ENCODE measurements at places on chromosomes 3 and 15.

- peak; percentile 80 for DNase-seq
Measured at GRCh38 chr3:52779011-52779836, 1.8 kb downstream of the ITIH1 start.

GRCh38 chr3:188154809-188155574 is 1.0 kb downstream of the LPP start:
- DNase-seq, result peak; percentile 18

- DNase-seq, result no peak
Measured at GRCh38 chr3:108403198-108403597, 106.8 kb downstream of the HHLA2 start.

- no peak for DNase-seq
Measured at GRCh38 chr3:114973536-114973935, 173.6 kb downstream of the ZBTB20 start.

- DNase-seq, result peak; percentile 41
Measured at GRCh38 chr15:65952391-65953053, 83.2 kb downstream of the RAB11A start.

DNA sequence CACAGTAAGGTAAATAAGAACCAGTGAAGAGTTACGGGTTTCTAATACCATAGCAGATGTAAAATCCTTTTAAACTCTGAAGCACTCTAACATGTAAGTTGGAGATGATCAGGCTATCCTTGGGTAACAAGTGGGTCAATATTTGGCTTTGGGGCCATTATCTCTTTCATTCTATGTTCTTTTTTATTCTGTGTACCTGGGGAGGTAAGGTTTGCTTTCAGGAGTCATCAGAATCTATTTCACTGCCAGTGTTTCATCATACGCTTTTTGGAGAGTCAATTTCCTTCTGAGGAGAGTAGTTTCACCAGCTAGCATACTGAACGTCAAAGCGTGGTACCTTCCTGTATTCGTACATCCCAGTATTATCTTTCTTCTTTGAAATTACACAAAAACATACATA is 166.5 kb downstream of the GMNC start:
- DNase-seq, result no peak

DNA sequence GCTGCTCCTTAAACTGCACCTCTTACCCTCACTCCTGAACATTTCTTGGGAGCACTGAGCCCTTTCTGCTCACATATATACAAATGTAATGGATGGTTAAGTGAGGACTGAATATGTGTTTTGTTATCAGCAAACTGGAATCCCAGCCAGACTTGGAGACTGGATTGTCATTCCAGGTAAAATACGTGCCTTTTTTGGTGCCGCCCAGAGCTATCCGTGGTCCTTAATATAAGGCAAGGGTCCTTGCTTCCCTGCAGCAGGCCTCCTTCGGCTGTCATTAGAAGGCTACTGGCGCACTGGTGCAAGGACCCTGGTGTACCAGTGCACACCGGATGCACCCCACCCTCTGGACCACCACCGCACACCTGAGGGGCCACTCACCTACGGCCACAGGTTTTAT is 1.1 kb upstream of the GABRB3 start:
- no peak for DNase-seq

DNA sequence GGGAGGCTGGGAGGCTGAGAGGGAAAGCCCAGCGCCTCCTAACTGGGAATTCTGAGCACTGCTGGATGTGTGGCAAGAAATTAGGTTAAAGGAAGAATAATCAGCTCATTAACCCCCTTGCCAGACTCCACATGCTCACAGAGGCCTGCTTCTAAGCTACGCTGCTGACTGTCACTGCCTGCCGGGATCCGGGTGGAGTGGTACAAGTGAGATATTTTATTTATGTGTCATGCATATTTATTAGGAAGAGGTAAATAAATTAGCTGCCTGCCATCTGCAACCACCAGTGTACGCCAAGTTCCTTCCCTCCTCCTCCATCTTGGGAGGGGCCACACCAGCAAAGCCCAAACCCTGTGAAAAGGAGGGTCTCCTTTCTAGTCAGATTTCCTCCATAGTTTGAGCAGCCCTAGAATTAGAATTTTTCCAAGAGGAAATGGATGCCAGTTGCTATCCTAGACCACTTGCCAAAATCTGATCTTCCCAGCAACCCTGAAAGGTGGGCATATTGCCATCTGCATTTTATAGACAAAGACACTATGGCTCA is 43.5 kb upstream of the GRIP2 start:
- no peak for DNase-seq

GRCh38 chr3:151230646-151231045 is 27.6 kb upstream of the GPR171 start:
- DNase-seq, result peak; percentile 50

GRCh38 chr15:69209661-69210060 is 49.2 kb downstream of the GLCE start:
- no peak for DNase-seq

DNA sequence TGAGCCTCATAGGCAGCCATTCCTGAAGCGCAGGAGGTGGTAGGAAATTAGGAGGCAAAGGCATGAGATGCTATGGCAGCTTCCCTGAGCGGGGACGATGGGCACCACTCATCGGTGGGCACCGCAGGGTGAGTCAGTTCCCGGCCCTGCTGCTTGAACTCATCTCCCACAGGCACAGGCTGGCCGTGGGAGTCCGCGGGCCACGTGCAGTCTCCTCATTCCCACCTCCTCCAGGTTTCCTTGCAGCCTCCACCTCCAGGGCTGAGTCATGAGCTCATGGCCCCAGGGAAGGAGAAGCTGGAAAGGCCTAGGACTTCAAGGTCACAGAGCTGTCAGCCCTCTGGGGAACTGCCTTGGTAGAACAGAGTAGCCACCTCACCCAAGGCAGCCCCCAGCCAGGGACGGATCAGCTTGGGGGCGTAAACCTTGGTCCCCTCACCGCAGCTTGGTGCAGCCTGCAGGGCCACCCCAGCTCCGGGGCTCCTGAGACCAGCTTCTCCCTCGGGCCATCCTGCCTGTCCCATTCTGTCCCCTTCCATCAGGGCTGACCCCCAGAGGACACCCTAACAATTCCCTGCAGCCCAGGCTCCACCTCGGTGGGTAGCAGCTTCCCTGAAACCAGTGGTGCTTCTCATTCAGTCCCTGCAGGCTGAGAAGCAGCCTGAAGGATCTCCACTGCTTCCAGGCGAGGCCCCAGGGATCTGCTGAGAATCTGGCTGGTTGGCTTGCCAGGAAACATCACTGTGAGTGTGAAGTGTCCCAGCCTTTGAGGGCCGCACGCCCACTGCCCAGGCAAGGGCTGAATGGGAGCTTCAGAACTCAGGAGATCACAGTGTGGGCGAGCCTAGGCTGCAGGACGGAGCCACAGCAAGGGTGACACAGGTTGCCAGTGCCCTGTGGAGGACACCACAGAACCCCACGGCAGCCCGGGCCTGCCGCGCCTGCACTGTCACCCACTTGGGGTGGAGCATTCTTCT is 150.7 kb upstream of the MEF2A start:
- DNase-seq, result peak; percentile 24

DNA sequence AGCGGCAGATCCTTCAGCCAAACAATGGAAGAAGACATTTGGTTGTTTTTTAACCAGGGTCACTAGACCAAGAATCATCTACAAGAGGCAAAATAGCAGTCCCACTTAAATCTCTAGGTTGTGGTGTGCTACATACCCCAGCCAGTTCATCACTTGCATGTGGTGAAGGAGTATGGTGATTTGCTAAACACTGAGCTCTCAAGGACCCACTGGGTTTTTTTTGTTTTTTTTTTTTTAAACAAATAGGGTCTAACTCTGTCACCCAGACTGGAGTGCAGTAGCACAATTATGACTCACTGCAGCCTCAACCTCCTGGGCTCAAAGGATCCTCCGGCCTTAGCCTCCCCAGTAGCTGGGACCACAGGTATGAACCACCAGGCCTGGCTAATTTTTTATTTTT is 508.0 kb downstream of the FOXP1 start:
- DNase-seq, result no peak

GRCh38 chr15:91070872-91071271 is 29.2 kb upstream of the SV2B start:
- no peak for DNase-seq

- no peak for DNase-seq
Measured at GRCh38 chr15:99096173-99096893, 8.5 kb upstream of the SYNM start.

DNA sequence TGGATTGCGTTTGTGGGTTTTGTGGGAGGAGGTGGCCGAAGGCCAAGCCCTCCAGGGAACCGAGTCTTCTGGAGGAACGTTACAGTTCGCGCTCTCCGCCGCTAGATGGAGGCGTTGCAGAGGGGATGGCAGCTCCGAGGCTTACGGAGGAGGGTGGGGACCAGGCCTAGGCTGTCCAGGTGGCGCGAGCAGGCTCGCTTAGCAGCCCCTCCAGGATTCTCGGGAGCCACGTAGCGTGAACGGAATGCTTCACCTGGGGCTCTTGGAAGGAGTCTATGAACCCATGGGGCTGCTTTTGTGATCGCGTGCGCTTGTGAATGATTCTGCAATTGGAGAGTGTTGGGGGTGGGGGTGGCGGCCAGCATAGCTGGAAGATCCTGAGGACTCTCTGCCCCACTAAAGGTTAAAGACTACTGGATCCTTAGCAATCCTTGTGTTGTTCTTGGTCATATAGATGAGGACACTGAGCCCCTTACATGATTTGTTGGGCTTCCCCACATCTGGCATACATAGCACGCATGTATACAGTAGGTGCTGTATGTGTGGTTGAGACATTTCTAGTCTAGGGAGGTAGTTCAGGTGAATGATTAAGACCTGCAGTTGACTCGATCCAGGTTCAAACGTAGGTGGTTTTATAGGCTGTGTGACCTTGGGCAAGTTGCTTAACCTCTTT is 25.7 kb downstream of the FAM3D start:
- peak; percentile 87 for DNase-seq

DNA sequence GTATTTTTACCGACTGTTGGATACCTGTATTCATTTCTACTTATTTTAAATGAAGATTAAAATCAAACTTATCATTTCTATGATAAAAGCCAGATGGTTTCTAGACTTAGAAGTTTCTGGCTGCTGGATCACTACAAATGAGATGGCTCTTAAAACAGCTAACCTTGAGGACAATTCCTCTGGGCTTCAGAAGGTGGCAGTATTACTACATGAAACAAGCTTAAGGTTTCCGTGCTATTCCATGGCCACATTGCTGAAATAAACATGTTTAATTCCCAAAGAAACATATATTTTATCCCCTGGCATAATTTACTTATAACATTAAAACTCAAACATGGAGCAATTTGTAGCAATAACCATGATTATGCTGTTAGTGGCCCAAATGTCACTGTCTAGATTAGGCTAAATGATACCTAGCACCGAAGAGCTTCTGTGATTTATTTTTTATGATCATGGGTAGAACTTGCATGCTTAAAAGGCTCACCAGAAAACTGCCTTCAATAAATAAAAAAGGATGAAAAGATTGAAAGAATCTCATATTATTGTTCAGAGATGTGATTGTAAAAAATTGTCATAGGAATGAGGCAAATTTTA is 204.0 kb upstream of the NANOGP8 start:
- DNase-seq, result peak; percentile 37

DNA sequence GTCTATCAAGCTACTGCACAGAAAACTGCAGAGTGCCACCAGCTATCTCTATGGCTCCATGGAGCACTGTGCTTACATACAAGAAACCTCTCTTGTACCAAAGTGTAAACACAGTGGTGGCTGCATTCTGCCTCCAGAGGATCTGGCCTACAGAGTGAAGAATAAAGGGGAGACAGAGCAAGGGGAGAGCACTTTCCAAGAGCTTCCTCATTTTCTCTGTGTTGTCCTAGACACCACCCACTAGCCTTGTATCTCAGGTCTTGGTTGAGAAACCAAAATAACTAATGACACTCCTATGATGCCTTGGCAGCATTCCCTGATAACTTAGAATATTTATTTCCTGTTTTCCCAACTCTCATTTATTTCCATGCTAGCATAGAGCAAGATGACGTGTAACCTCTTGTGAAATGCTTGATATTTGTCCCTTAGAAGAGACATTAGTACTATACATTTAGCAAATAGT is 56.9 kb upstream of the PHLDB2 start:
- DNase-seq, result no peak

DNA sequence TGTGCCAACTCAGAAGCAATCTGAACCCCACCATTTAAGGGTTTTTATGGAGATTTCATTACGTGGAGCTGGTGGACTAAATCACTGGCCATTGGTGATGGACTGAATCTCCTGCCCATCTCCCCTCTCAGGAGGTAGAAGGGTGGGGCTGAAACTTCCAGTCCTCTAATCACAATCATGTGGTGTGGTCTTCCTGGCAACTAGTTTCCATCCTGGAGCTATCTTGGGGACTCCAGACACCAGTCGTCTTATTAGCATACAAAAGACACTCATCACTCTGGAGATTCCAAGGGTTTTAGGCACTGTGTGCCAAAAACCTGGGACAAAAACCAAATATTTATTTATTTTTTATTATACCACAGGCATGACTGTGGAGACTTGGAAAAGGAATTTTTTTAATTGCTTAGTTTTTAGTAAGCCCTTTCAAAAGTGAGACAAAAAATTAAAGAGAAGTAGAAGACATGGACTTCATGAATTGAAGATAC is 203.6 kb downstream of the WNT5A start:
- DNase-seq, result no peak

- DNase-seq, result no peak
Measured at GRCh38 chr3:129441215-129441614, 1.2 kb downstream of the IFT122 start.

GRCh38 chr15:78301326-78301725 is 1.9 kb upstream of the SKIC8 start:
- peak; percentile 38 for DNase-seq

GRCh38 chr15:53978253-53978906 is at the start of gene UNC13C:
TSS of gene UNC13C (plus strand) at chr15:53978441. CDS start at chr15:54012904, 34,463 bp downstream.
- no peak for DNase-seq

DNA sequence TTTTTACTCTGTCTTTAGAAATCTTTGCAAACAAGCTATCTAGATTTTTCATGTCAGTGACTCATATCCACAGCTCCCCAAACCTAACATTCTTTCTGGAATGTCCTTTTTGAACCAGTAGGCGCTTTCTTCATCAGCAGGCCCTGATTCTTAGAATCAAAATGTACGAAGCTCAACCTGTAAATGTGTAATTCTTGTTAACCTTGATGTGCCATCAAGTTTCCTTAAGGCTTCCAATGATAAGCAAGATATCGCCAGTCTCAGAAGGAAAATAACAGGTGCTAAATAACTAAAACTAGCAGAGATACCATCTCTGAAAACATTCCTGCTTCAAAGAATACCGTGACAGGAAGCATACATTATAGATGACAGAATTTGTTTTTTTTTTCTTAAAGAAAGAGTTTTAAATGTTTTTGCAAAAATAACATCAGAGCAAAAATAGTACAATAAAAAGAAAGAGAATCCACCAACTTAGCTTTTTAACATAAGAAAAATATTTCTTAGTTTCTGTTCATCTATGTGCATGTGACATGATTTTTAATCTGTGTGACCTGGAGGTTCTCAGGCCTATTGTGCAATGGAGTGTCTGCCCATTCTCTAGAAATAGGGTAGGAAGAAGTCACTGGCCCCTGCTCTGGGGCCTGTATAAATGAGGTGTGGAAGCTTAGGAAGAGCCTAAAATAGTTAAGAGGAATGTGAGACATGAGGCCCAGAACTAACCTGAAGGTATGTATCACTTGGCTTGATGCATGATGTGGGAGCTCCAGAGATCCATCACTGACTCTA is 14.7 kb upstream of the SECISBP2L start:
- no peak for DNase-seq

GRCh38 chr3:28949580-28949979 is 331.3 kb upstream of the RBMS3 start:
- DNase-seq, result no peak

GRCh38 chr3:66754613-66755012 is 243.5 kb upstream of the KBTBD8 start:
- DNase-seq, result no peak

- no peak for DNase-seq
Measured at GRCh38 chr3:55571913-55572312, 84.8 kb upstream of the WNT5A start.
